ENCODE measurements at places on chromosomes 6 and 20. TPM values are rescaled to one million over a fixed set of nuclear protein-coding genes. Genes with fewer than 3 reads are reported as not detected.
A peak's percentile ranks its signal among the peaks of the same experiment; 100 is the strongest.

The SPTLC3 gene
- 1.5 TPM for polyA plus RNA-seq

The TULP1 gene
- polyA plus RNA-seq, result not detected

The MCM3 gene
- 7.4 TPM for polyA plus RNA-seq

GRCh38 chr6:165049362-165049761 is 260.0 kb downstream of the C6orf118 start:
- DNase-seq, result no peak

The C20orf204 gene
- 3.7 TPM for polyA plus RNA-seq

GRCh38 chr6:1200409-1201101 is 111.3 kb upstream of the FOXQ1 start:
- DNase-seq, result no peak

DNA sequence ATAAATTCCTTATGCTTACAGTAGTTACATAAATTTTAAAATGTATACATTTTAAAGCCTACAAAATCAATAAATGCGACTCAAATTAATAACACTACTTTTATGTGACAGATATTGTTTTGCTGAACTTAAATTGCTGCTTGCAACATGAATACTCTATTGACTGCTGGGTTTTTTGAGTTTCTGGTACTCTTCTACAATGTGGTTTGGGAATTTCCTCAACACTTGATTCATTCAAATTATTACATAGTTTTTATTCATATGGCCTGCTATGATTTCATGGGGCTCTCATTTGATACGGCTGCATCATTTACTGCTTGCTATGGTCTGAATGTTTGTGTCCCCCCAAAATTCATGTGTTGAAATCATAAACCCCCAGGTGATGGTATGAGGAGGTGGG is 2.3 kb upstream of the TXLNB start:
- DNase-seq, result no peak

The NKAPL gene
- polyA plus RNA-seq, result 1.5 TPM

The GINS1 gene
- 0.46 TPM for polyA plus RNA-seq

DNA sequence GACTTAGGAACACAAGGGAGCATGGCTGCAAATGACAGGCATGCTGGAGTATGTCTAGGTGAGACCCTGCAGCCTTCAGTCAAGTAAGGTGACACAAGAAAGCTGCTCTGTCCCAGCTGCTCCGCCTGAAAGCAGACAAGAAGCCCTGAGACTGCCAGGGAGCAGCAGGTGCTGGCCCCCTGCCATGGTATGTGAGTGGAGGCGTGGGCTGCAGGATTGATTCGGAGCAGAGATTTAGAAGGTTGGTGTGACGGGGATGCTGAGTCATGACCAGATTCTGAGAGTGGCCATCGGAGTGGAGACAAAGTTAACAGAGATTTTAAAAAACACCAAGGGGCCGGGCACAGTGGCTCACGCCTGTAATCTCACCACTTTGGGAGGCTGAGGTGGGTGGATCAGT is 17.8 kb downstream of the LRP11 start:
- peak; percentile 42 for DNase-seq

- no peak for DNase-seq
Measured at GRCh38 chr6:131948692-131949619, 2.2 kb downstream of the CCN2 start.

GRCh38 chr6:93059911-93060310 is 359.4 kb downstream of the EPHA7 start:
- no peak for DNase-seq

- no peak for DNase-seq
Measured at GRCh38 chr6:161235776-161236633, 37.9 kb downstream of the AGPAT4 start.

The RBPJL gene
- 1,163 TPM for polyA plus RNA-seq

The WFDC5 gene
- not detected for polyA plus RNA-seq

DNA sequence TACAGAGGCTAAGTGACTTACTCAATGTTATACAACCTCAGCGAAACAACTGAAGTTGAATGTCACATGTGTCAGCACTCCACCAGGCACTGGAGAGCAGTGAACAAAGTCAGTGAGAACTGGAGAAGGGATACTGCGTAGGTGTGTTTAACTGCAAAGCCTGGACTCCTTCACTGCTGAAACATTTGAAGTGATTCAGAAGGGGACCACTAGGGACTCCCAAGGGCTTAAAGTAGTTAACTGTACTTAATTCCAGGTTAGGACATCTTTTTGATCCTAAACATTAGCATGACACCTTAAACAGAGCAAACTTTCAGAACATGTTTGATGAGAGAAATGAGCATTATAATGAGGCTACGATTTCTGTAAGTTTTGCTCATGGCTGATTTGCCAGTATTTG is 45.0 kb upstream of the ZBTB24 start:
- DNase-seq, result no peak

DNA sequence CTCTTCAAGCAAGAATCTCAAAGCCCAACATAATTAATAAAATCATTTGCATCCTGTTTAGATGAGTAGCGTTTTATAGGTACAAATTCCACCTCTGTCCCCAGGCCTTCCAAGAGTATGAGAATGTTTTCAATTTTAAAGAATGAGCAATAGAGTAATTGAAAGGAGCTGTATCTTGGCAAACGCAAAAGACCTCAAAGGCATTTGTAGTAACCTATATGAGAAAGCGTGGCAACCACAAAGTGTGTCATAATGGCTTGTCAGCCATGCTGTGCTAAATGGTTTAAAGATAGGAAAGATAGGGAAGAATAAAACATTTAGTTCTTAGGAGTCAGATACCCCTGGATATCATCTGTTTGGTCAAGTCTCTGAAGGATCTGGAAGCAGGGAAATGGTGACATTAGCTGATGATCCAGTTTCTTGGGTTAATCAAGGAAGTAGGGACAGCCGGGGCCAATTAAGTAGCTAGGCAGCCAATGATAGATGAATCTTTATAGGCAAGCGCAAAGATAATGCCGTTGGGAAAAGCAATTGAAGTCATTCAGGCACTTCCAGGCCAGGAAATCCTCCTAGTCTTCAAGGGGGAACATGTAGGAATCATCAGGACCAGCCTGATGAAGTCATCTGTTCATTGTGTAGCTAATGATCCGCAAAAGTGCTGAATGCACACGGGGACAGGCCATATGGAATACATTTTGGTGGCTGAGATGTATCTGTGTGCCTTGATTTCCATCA is 71.5 kb upstream of the ISM1 start:
- DNase-seq, result no peak

The SLC35D3 gene
- 5.9 TPM for polyA plus RNA-seq

The MYLK2 gene
- polyA plus RNA-seq, result 3.8 TPM

Data from pancreas (tissue), 10 donors.